ENCODE measurements at places on chromosomes 2 and 18.
A peak's percentile ranks its signal among the peaks of the same experiment; 100 is the strongest.

GRCh38 chr2:108403494-108403893 lies 25.7 kb downstream of the SULT1C4 start:
- DNase-seq: no peak

GRCh38 chr2:207040696-207041095 lies 101.4 kb downstream of the CPO start:
- no peak for DNase-seq

DNA sequence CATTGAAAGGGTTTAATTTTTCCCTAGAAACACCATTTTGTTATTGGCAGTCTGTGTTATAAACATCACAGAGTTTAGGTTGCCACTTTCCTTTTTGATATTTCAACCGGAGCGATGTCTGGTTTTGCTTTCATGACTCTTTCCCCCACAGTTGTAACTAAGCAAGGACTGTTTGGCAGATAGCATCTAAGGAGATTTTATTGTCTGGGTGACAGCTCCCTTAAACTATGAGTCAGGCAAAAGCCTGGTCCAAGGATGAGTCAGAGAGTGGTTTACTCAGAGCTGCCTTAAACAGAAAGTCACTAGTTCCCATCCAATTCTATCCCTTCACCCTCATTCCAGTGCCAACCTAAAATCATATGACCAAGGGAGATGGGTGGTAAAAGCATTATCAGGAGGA lies 341.6 kb upstream of the VWC2L start:
- no peak for DNase-seq

GRCh38 chr2:127191331-127192219 lies 28.5 kb downstream of the CYP27C1 start:
- DNase-seq: no peak

GRCh38 chr2:81542119-81542518 lies 1237.6 kb upstream of the LRRTM1 start:
- DNase-seq: no peak

- DNase-seq: no peak
These were observed 239.4 kb downstream of the DYSF start for GRCh38 chr2:71692621-71693277.

- no peak for DNase-seq
These were observed 6.6 kb upstream of the DSC3 start for GRCh38 chr18:31049189-31049588.

DNA sequence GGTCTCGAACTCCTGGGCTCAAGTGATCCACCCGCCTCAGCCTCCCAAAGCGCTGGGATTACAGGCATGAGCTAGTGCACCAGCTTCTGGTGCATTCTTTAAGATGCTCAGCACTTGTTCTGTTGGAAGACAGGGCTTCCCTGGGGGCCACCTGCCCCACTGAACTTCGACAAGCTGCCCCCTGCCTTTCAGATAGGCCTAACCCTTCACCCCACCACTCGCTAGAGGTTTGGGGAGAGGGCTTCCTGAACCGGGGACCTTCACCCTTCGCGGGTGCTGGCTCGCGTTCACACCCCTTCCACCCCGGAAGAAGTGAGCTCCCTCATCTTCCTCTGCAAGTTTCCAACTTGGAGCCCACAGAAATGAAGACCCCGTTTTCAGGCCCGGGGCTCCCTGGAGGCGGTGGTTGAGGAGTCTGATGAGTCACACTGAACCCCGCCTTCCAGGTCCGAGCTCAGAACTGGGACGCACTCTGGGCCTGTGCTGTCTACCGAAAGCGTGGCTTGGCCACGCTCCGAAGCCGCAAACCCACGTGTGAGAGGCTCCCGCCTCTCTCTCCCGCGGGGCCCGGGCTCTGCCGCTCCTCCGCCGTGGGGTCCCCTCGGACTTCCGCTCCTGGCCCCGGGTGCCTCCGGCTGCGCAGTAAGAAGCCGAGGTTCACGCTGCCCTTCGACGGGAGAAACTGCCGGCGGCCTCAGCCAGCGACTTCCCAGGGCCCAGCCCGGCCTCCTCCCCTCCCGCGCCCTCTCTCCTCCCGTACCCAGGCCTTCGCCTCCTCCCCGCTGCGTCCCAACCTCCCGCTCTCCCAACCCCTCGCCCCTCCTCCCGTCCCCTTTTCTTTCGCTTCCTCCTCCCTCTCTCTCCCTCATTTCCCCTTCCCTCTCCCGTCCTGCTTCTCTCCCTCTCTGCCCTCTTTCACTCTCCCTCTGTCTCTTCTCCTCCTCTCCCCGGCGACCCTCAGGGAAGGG lies 47.5 kb upstream of the SP3 start:
- DNase-seq: no peak

DNA sequence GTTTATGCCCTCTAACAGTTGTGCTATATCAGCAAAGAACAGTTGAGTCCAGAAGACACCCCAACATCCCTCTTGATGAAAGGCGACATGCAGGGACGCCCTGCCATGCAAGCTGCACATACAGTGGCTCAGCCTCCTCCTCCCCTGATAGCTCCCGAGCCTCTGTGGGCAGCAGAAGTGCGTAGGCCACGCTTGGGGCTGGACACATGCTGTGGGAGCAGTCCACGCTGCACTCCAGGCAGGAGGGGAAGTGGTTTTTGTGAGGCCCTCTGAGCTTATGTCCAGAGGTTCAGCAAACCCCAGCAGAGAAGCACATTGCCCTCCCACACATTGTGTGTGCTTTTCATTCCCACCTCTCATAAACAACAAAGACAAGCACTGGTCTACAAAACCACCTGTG lies 162.1 kb downstream of the SEPTIN10 start:
- no peak for DNase-seq

DNA sequence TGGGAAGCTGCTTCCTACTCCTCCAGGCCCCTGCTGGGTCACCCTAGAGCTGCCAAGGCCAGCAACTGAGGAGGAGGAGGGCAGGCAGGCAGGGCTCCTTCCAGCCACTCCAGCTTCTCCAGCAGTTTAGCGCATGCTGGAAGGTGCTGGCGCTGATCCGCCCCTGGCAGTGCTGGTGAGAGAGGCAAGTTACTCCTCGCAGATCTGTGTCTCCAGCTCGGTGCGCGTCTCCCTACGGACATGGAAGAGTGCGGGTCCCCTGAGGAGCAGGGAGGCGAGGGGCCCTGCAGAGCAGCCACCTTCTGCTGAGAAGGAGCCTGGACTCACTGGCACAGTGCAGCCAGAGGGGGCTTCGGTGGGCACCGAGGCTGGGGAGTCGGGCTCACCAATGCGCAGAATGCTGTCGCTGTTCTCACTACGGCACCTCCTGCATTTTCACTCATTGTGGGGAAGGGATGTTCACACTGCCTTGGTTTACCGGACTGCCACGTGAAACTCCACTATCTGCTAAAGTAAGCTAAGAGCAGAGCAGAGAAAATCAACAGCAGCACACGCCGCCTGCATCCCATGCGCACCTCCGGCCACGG lies 206.0 kb downstream of the HDAC4 start:
- DNase-seq: no peak

DNA sequence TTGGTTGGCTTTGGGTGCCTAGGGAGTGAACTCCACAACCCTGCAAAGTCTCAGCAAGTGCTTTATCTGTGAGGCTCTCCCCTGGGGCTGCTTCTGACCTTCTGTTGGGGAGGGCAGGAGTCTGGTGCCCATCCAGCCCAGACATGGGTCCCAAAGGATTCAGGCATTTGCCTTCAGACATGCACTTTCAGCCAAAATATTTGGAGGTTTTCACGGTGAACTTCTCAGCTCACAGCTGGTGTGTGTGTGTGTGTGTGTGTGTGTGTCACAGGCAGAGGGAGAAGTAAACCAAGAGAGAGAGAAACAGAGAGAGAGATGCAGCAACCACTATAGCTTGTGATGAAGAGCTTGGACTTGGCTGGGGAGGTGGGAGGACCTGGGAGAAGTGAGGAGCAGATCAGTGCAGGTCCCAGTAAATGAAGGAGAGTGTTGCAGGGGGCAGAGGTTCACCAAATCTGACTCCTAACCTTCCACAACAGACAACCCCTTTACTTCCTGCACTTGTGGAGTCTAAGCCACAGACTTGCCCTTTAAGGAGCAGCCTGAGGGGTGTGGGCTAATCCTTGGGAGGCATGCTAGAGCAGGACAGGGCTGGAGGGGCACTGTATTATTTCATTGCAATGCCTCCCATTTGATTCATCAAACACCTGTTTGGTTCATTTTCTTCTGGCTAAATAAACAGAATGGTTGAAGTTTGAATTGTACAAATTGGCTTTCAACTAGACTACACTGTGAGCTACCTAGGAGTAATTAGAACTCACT lies 14.1 kb downstream of the SLC9A4 start:
- DNase-seq: no peak

DNA sequence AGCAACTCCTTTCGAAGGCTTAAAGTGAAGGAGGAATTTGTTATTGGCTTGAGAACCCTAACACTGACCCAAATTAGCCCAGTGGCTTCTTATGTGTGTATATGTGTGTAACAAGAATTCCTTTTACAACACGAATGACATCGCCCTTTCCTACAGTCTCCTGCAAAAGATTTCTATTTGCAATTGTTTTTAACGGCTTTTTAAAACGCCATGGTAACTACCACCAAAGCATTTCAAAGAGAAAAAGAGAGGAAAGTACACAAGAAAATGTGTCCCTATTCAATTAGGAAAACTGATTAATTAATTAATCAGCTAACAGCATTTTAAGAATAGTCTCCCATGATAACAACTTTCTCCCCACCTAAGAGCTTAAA lies 58.1 kb downstream of the PAX3 start:
- no peak for DNase-seq

GRCh38 chr2:219569635-219570034 lies 1.7 kb downstream of the OBSL1 start:
- DNase-seq: no peak

DNA sequence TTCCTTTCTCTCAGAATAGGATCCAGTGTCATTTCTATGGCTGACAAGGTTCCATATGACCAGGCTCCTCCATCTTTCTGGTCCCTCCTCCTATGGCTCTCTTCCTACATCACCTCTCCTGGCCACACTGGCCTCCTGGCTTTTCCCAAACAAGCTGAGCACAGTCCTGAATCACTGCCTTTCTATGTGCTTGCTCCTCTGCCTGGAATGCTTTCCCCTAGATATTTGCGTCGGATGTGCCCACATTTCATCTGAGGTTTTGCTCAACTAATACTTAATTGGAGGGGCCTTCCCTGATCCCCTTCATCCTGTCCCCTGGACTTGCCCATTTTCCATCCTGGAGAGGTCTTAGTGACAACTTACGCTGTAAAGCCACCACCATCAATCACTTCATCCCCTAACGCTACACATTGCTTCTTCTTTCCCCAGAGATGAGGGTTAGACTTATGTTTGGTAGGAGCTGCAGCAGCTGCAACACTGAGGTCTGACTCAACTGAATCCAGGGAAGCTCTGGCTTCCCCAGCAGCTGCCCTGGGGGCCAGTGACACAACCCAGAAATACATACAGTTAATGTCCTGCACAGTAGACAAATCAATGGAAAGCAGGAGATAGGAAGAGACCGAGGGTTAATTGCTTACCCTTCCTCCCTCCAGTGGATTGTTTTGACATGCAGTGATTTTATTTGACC lies 42.9 kb downstream of the QPCT start:
- DNase-seq: no peak

- no peak for DNase-seq
These were observed 25.0 kb downstream of the FAM178B start for GRCh38 chr2:96961210-96961950.

- no peak for DNase-seq
These were observed 184.2 kb upstream of the SP5 start for GRCh38 chr2:170530803-170531564.

- DNase-seq: no peak
These were observed 17.2 kb downstream of the LTBP1 start for GRCh38 chr2:32963941-32964340.

DNA sequence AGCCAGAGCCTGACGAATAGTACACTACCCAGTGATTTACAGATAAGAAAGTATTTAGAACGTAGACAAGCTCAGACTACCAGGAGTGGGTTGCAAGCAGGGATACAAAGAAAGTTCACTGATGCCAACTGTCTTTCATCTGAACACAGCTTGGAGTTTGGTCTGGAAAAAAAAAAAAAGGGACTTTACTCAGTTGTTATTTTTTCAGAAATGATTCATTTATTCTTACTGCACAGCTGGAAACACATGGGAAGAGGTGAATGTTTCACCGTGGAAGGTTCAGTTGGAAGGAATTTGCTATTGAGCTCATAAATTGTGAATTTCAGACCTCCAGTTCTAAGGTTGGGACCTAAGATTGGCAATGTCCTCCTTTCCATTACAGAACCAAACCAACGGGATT lies 259.7 kb downstream of the ETAA1 start:
- DNase-seq: no peak

DNA sequence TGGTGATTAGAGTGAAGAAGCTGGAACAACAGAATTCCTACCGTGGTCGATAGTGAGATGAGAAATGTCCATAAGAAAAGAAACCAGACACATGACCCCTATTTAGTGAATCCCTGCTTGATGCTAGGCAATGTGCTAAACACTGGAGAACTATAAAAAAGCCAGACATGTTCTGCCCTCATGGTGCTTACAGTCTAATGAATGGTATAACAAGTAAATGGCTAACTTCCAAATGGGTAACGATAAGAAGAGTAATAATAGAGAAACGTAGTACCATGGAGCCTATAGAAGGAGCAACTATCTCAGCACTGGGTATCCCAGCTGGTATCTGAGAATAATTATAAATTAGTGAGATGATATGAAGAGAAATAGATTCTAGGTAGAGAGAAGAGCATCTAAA lies 5.0 kb downstream of the DSG2 start:
- no peak for DNase-seq

- no peak for DNase-seq
These were observed 183.8 kb downstream of the TFCP2L1 start for GRCh38 chr2:121101093-121101715.

DNA sequence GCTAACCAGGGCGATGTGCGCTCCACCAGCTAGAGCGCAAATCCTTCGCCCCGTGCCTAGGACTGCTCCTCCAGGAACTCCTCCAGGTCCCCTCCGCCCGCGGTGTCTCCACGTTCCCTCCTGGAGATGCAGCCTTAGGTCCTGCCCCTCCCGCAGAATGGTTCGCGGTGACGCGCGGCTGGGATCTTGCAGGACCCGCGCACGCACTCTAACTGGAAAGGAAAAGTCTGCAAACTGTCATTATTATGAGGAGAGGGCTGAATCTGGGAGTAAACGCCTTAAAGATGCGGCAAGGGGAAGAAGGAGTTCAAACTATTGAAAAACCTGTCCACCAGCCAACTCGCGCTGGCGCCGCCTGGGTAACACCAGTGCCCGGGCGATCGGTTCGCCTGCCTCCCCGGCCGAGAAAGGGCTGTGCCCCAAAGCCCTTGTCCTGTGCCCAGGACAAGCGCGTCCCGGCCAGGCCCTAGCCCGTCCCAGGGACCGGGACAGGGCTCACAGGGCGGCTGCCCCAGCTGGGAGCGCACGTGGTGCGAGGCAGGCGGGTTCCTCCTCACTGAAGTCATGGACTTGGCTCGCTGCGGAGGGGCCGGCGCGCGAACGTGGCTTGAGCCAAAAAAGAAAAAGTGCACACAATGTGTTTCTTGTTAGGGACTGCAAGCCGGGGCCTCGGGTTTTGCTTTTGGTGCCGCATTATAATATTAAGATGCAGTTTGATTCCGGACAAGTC lies 5.5 kb upstream of the ID2 start:
- DNase-seq: no peak

- DNase-seq: no peak
These were observed 9.7 kb upstream of the SLC39A10 start for GRCh38 chr2:195647302-195647701.

- peak; percentile 12 for DNase-seq
These were observed 2.1 kb upstream of the CXCR1 start for GRCh38 chr2:218168635-218169462.
